ENCODE measurements at places on chromosomes 2 and 18.

- DNase-seq: no peak
Observed at GRCh38 chr2:226904592-226904991, 68.7 kb downstream of the RHBDD1 start.

DNA sequence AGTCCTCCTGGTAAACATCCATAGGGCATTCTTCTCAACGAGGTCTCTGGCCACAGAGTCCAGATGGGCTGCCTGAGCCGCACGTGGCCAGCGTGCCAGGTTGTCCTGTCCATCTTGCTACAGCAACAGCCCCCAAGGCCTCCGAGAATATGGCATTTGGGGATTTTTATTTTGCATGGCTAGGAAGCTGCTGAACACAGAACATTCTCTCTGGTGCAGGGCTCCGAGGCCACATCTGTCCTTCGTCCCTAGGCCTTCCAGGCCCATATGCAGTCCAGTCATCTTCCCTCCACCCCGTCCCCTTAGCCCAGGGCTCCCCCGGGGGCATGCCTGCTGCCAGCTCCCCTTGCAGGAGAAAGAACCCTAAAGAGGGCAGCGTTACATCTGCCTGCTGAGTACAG, 2.3 kb downstream of the HDAC4 start:
- no peak for DNase-seq

- no peak for DNase-seq
Observed at GRCh38 chr2:215540658-215541057, 104.8 kb upstream of the FN1 start.

DNA sequence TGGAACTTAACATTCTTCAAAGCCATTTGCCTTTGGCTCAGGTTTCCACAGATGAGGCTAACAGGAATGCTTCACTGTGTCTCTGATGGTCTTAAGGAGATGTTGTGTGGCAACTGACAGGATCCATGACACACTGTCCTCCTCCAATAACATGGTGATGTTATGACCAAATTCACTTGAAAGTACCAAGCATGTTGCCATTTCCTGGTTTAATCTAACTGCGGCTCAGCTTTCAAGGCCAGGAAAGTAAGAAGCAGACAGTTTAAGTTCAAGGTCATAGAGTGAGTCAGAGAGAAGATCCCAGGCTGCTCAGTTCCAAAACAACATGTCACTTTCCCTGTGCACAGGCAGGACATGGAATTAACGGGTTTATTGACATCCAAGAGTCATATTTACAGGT, 513.6 kb downstream of the STK39 start:
- DNase-seq: no peak

DNA sequence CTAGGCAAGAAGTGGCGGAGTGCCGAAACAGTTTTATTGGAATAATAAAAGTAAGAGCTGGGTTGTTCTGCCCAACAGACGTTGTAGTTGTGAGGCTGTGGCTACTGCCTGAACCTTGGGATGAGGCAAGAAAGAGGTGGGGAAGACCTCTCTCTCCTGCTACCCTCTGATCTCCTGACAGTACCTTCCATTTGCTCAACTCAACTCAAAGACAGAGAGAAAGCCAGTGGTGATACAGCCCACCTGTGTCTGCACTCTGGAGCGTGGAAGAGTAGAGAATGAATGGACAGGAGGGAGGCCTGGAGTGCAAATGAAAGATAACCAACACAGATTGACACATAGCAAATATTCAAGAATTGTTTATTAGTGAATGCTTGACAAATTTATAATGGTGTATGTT, 590.3 kb downstream of the NYAP2 start:
- no peak for DNase-seq

DNA sequence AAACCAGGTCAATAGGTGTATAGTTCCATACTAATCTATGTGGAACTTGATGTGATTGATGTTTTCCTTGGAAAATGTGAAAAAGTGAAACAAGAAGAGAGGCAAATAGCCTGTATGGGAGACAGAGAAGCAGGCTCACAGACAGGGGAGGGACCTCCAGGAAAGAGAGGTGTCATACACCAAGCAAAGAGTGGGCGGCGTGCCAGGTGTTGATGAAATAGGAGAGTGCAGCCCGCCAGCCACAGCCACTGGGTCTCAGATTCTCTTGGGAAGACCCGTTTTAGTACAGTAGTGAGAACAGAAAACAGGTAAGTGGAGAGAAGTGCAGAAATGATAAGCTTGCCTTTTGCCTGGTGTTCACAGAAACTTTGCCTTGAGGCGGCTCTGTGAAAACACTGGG, 301.9 kb downstream of the ZNF407 start:
- DNase-seq: no peak

- no peak for DNase-seq
Observed at GRCh38 chr18:44654573-44654972, 26.1 kb upstream of the SETBP1 start.

- no peak for DNase-seq
Observed at GRCh38 chr2:128003463-128003862, 24.4 kb downstream of the SAP130 start.
